ENCODE measurements at places on chromosomes 3 and 15.

DNA sequence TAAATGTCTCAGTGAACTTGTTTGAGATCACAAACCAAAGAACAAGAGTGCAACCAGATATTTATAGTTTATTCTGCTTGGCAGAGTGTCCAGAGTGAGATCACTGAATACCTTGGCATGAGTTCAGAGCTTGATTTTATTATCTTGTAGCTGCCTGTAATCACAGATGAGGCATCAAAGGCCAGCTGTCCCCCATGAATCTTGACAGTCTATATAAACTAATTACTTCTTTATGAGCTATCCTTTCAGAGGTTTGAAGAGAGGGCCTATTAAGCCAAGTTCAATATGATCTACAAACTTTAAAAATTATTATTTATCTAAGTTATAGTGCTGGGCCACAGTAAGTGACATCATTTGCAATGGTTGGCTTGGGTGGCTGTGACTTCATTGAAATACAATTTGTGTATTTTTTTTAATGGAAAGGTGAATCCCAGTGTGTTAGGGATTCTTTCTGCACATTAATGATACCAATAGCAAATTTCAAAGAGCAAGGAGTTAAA lies 251.5 kb downstream of the CLSTN2 start:
- H3K4me1 ChIP-seq = no peaks in the 10 kb centered on the region
- no peak overlapping the region for H3K4me3 ChIP-seq
- no peaks in the 10 kb centered on the region for H3K36me3 ChIP-seq

- no peak overlapping the region for H3K27ac ChIP-seq
- H3K4me1 ChIP-seq = no peaks in the 10 kb centered on the region
- DNase-seq = no peak
- no peaks in the 10 kb centered on the region for H3K36me3 ChIP-seq
- H3K4me3 ChIP-seq = no peak overlapping the region
Observed at GRCh38 chr15:100520132-100520921, 8.4 kb downstream of the CERS3 start.

GRCh38 chr15:98673133-98673532 lies 24.8 kb downstream of the IGF1R start:
- H3K4me3 ChIP-seq = no peak overlapping the region
- H3K4me1 ChIP-seq = peaks cover 30% of the 10 kb centered on the region
- peaks cover 2% of the 10 kb centered on the region for H3K36me3 ChIP-seq
- H3K27ac ChIP-seq = no peak overlapping the region
- DNase-seq = no peak

DNA sequence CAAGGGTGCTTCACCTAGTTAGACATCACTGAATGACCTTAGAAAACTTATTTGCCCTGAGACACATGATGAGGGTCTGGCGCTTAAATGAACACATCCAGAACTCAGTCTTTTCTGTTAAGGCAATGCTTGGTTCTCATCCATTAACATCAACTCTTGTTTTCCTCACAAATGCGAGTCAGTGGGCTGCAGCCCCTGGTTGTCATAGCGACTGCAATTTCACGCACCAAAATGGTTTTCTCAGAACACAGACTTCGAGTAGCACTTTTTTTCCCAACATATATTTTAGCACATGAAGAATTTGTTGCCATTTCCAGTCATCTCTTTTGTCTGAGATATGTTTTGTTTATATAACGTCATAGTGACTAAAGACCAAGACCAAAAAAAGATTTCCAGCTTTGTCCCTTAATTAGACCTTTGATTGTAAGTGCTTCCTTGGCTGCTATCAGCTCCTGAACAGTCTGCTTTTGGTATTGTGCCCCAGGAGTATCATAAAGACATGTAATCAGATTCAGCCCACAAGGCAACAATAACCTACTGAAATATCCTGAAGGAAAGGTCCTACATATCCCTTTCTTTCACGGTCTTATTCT lies 68.5 kb downstream of the GPR176 start:
- H3K27ac ChIP-seq = peak overlapping the region; percentile 36
- no peak overlapping the region for H3K4me3 ChIP-seq
- no peaks in the 10 kb centered on the region for H3K36me3 ChIP-seq
- peaks cover 19% of the 10 kb centered on the region for H3K4me1 ChIP-seq
- no peaks in the 10 kb centered on the region for H3K27me3 ChIP-seq
- DNase-seq = peak; percentile 71

DNA sequence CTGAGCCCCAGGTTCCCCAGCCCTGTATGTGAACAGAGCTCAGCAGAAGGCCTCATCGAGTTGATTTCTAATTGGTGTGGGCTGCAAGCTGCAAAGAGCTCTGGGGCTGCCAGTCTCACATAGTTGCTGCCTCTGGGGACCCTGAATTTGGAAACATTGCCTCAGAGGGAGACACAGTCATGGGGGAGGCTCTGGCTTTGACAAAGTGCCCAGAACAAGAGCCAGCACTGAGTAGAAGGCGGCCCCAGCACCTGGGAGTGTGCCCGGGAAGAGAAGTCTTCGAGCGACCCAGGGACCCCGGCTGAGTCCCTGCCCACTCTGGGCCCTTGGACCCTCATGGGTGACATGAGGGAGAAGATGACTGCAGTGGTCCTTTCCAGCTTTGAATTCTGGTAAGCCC lies 7.3 kb downstream of the NTRK3 start:
- no peak overlapping the region for H3K27ac ChIP-seq
- H3K4me1 ChIP-seq = peaks cover 2% of the 10 kb centered on the region

- DNase-seq = peak; percentile 84
- H3K4me1 ChIP-seq = peaks cover 14% of the 10 kb centered on the region
- no peaks in the 10 kb centered on the region for H3K27me3 ChIP-seq
- H3K27ac ChIP-seq = no peak overlapping the region
- H3K36me3 ChIP-seq = no peaks in the 10 kb centered on the region
- no peak overlapping the region for H3K4me3 ChIP-seq
Observed at GRCh38 chr15:64251121-64251520, 88.3 kb upstream of the PPIB start.

GRCh38 chr3:30142946-30143345 lies 463.5 kb upstream of the TGFBR2 start:
- no peaks in the 10 kb centered on the region for H3K27me3 ChIP-seq
- no peaks in the 10 kb centered on the region for H3K4me1 ChIP-seq
- no peaks in the 10 kb centered on the region for H3K36me3 ChIP-seq
- DNase-seq = no peak
- H3K27ac ChIP-seq = no peak overlapping the region
- no peak overlapping the region for H3K4me3 ChIP-seq

DNA sequence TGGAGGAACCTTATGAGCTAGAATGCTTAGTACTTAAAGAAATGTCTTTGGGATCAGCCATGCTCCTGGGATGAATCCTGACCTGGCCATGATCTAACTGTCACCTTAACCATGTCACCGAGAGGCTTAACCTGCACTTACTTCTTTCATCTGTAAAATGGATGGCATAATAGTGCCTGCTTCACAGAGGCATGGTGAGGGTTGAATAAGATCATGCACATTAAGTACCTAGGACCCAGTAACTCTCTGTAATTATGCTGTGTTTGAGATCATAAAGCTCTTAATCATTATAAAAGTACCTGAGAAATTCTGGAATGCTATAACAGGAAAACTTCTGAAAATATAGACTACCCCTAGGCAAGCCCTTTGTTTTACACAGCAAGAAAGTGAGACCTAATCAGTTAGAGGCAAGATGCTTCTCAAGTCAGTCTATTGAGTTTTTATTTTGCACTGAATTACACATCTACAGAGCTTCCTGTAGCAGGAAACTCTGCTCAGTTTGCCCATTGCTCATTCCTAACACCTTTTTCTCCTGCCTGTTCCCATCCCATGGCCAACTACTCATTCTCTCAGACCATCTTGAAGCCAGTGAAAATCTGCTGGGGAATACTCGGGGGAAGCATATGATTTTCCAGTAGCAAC lies 1015.5 kb upstream of the CFAP20DC start:
- H3K27me3 ChIP-seq = no peaks in the 10 kb centered on the region
- H3K27ac ChIP-seq = no peak overlapping the region
- no peaks in the 10 kb centered on the region for H3K4me1 ChIP-seq
- H3K4me3 ChIP-seq = no peak overlapping the region
- H3K36me3 ChIP-seq = no peaks in the 10 kb centered on the region
- no peak for DNase-seq

DNA sequence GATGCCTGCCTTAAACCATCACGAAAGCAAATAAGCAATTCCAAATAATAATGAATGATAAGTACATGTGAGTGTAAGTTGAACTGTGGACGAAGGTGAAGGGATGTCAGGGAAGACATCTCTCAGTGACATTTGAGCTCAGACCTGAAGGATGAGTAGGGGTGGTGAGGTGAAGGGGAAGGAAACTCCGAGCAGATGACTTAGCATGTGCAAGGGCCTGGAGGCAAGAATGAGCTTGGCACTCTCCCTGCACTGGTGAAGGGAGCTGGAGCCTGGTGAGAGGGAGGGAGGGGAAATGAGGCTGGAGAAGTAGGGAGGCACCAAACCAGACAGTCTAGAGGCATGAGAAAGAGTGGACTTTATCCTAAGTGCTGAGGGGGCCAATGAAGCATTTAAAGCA lies 84.3 kb downstream of the MTHFS start:
- H3K27ac ChIP-seq = no peak overlapping the region
- H3K4me3 ChIP-seq = no peak overlapping the region
- no peaks in the 10 kb centered on the region for H3K4me1 ChIP-seq
- H3K27me3 ChIP-seq = no peaks in the 10 kb centered on the region

GRCh38 chr3:150653110-150653561 lies 50.0 kb downstream of the SELENOT start:
- H3K27me3 ChIP-seq = no peaks in the 10 kb centered on the region
- no peaks in the 10 kb centered on the region for H3K4me1 ChIP-seq
- H3K27ac ChIP-seq = no peak overlapping the region
- no peak for DNase-seq
- H3K4me3 ChIP-seq = no peak overlapping the region
- no peaks in the 10 kb centered on the region for H3K36me3 ChIP-seq
